NCI-H1092 treated with DMSO at 0.1 percent for 48 hours (cell line): ENCODE measurements at places on chromosomes 16 and 17.

- peak; percentile 96 for DNase-seq
Measured at GRCh38 chr17:38415250-38416194, 12.7 kb upstream of the ARHGAP23 start.

DNA sequence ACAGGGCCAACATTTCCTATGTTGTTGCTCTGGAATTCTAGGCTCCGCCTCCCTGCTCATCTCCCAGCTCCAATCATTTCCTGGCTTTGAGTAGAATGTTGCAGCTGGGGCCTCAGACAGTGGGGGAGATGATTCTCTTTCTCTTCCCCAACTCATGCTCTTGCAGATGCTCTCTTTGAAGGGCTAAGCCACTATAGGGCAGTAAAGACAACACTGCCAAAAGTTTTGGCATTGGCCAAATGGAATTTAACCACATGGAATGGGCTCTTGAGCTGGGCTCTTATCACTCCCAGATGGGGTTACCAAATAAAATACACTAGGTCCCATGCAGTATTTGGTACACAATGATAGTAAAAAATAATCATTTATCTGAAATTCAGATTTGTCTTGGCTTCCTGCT, 19.6 kb upstream of the EFCAB13 start:
- DNase-seq: no peak

GRCh38 chr16:58243528-58244004, 45.7 kb upstream of the CSNK2A2 start:
- DNase-seq: no peak

GRCh38 chr17:55341432-55341831, 76.7 kb downstream of the HLF start:
- DNase-seq: no peak
